Adrenal gland (tissue), 19 donors: ENCODE measurements at places on chromosomes 7 and 10. TPM values are rescaled to one million over a fixed set of nuclear protein-coding genes. Genes with fewer than 3 reads are reported as not detected.

The ZDHHC4 gene
- 85.6 TPM for total RNA-seq

The GPER1 gene
- 20.4 TPM for total RNA-seq

The TMEM176A gene
- total RNA-seq: 17.0 TPM

The LEP gene
- total RNA-seq: not detected
